Left renal cortex interstitium (tissue), 4 donors: ENCODE measurements at places on chromosomes 16 and 17. TPM values are rescaled to one million over a fixed set of nuclear protein-coding genes. Genes with fewer than 3 reads are reported as not detected.

Gene PYDC1
- not detected for polyA plus RNA-seq

Gene CDH11
- polyA plus RNA-seq: 218 TPM

Gene PEX12
- polyA plus RNA-seq: 11.8 TPM

DNA sequence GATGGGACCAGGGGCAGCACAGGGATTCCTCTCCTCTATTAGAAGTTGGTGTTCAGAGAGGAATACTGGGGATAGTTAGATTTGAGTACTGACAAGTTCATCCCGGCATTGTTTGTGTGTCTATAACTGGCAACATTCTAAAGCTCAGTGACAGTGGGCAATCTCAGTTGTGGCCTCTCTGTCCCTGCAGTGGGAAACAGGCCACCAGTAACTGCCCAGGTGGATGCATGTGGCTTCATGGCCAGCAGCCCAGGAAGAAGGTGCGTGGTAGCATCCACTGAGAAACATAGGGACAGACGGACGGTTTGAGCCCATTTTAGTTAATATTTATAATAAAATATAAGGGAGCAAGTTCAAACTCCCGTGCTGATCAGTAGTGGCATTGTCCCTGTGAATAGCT is 51.5 kb downstream of the B9D1 start:
- no peak for DNase-seq

- DNase-seq: no peak
Observed at GRCh38 chr16:16782153-16782552, 403.2 kb downstream of the NPIPA7 start.

- no peak for DNase-seq
Observed at GRCh38 chr17:21376759-21377690, 868 bp downstream of the KCNJ12 start.

DNA sequence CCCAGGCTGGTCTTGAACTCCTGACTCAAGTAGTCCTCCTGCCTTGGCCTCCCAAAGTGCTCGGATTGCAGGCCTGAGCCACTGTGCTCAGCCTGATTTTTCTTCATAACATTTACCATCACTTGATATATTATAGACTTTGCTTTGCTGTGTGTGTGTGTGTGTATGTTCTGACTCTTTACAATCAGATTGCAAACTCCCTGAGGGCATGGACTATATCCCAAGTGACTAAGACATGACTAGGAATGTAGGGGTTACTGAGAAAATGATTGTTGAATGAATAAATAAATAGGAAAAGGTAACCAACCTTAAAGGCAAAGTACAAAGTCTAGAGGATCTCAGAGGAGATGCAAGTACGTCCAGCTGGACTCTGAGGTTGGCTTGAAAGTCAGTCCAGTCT is 9.6 kb upstream of the OR2C1 start:
- no peak for DNase-seq

GRCh38 chr17:9255833-9256232 is 234.5 kb downstream of the NTN1 start:
- DNase-seq: no peak

DNA sequence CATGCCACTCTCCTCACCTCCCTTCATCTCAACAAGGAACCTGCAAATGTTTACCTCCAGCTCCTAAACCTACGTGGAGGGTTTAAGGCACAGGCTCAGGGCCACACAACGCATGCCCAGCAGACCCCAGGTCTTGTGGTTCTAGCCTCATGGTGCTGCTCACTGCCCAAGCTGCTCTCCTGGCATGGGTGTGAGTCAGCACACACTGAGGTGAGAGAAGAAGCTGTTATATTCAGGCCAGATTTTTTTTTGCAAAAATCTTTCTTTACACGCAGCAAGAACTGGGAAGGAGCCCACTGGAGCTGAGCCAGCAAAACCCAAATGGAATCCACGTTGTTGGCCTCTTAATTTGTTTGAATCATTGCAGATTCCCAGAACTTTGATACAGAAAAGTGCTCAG is 5.5 kb upstream of the C16orf96 start:
- no peak for DNase-seq

- DNase-seq: no peak
Observed at GRCh38 chr16:8961811-8962390, 1.8 kb downstream of the USP7 start.

DNA sequence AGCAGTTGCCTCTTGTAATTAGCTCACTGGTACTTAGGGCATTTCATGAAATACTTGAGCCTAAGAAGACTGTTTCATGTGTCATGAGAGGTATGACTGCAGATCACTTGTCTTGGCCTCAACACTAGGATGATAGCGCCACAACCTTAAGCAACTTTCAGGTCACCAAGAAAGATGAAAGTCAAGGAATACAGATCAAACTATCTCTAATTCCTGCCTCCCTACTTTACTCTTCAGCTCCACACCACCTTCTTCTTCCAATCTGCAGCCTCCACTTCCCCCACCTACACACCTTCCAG is 28.0 kb downstream of the GNA13 start:
- no peak for DNase-seq
